Activated CD4-positive, alpha-beta memory T cell treated with anti-CD3 and anti-CD28 coated beads for 36 hours (primary cell): ENCODE measurements at places on chromosomes 12 and 14. TPM values are rescaled to one million over a fixed set of nuclear protein-coding genes. Genes with fewer than 3 reads are reported as not detected.
A peak's percentile ranks its signal among the peaks of the same experiment; 100 is the strongest.

- H3K36me3 ChIP-seq = no peaks in the 10 kb centered on the region
- no peak overlapping the region for H3K4me3 ChIP-seq
- H3K27me3 ChIP-seq = no peaks in the 10 kb centered on the region
- no peaks in the 10 kb centered on the region for H3K4me1 ChIP-seq
Observed at GRCh38 chr12:114963846-114964245, 279.9 kb upstream of the TBX3 start.

DNA sequence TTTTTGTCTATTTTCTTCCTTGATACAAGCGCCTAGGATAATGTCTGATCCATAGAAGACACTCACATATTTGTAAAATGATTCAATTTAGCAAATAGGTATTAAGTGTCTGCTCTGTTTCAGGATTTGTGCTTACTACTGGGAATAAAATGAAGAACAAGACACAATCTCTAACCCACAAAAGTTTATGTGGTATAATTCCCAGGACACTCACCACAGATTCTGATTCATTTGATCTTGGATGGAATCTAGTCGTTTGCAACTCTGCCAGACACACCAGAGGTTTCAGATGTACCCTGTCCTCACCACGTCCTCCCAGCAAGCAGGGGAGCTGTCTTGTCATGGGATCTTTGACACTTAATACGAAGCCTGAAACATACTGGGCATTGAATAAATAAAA, 208.3 kb downstream of the LRIG3 start:
- DNase-seq = no peak
- H3K27me3 ChIP-seq = no peaks in the 10 kb centered on the region
- H3K27ac ChIP-seq = no peak overlapping the region
- no peaks in the 10 kb centered on the region for H3K4me1 ChIP-seq
- no peaks in the 10 kb centered on the region for H3K36me3 ChIP-seq
- no peak overlapping the region for H3K4me3 ChIP-seq

DNA sequence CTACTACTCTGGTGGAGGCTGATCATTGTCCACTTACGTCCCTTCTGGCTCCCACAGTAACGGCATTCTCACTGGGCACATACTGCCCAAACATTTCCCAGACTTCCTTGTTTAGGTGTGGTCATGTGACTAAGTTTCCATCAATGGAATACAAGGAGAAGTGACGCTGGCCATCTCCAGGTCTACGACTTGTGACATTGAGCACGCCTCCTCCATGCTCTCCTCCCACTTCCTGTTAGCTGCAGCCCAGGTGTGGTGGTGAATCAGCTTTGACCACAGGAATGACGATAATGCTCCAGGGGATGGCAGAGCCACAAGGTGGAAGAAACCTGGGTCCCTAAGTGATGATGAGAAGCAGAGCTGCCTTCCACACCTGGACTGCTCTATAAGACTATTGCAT, 6.0 kb upstream of the SLC24A4 start:
- H3K27ac ChIP-seq = no peak overlapping the region
- H3K27me3 ChIP-seq = peaks cover 17% of the 10 kb centered on the region
- H3K4me1 ChIP-seq = no peaks in the 10 kb centered on the region
- no peaks in the 10 kb centered on the region for H3K36me3 ChIP-seq

GRCh38 chr14:96754162-96754844, 42.9 kb upstream of the VRK1 start:
- no peaks in the 10 kb centered on the region for H3K36me3 ChIP-seq
- H3K4me1 ChIP-seq = no peaks in the 10 kb centered on the region
- no peak for DNase-seq
- H3K4me3 ChIP-seq = no peak overlapping the region
- H3K27me3 ChIP-seq = peaks cover 9% of the 10 kb centered on the region

GRCh38 chr14:33954016-33954598, 3.2 kb upstream of the EGLN3 start:
- H3K4me3 ChIP-seq = no peak overlapping the region
- peaks cover 44% of the 10 kb centered on the region for H3K27me3 ChIP-seq
- no peak overlapping the region for H3K27ac ChIP-seq
- no peak for DNase-seq
- H3K36me3 ChIP-seq = no peaks in the 10 kb centered on the region
- H3K4me1 ChIP-seq = peaks cover 14% of the 10 kb centered on the region

DNA sequence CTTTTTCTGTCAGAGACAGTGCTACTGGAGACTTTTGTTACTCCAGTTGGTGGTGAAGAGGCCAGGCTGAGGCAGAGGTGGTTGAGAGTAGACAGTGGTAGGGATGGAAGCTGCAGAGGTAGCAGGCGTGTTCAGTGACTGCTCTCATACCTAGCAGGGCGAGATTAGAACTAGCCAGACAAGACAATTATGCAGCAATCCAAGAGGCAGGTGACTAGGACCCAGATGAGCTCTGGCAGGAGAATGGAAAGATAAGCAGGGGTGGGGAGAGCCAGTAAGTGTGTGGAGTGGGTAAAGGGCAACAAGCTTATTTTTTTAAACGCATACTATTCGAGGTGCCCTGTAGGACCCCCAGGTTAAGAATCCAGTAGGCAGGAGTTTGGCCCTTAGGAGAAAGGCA, 4.8 kb downstream of the PPP1R36 start:
- peaks cover 6% of the 10 kb centered on the region for H3K4me1 ChIP-seq
- no peak overlapping the region for H3K27ac ChIP-seq
- no peaks in the 10 kb centered on the region for H3K36me3 ChIP-seq
- peaks cover 9% of the 10 kb centered on the region for H3K27me3 ChIP-seq
- DNase-seq = no peak

DNA sequence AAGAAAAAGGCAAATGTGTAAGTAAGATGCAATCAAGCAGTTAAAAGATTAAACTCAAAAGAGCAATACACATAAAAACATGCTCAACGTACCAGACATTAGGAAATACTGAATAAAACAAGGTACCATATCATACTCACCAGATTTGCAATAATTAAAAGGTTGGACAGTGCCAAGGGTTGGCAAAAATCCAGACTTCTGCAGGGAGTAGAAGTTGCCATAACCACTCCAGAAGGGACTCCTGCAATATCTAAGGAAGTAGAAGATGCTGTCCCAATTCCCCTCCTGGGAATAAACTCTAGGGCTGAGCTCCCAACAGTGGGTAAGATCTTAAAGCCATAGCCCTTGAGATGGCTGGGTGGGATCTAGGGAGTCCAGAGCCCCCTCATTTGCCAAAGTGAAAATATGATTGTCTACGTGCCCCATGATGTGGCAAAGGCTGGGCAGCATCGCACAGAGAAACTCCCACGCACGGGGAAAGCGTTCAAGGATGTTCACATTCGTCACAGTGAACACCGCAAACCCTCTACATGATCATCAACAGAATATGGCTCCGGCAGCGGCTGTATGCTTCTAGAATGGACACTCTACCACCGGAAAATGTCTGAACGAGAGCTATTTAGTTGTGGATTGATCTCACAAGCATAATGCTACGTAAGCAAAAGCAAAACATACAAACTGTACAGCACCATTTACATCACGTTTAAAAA, 12.3 kb downstream of the KCTD10 start:
- H3K27me3 ChIP-seq = no peaks in the 10 kb centered on the region
- H3K36me3 ChIP-seq = peaks cover 10% of the 10 kb centered on the region
- no peak overlapping the region for H3K27ac ChIP-seq
- H3K4me3 ChIP-seq = no peak overlapping the region
- no peak for DNase-seq
- H3K4me1 ChIP-seq = peaks cover 34% of the 10 kb centered on the region

DNA sequence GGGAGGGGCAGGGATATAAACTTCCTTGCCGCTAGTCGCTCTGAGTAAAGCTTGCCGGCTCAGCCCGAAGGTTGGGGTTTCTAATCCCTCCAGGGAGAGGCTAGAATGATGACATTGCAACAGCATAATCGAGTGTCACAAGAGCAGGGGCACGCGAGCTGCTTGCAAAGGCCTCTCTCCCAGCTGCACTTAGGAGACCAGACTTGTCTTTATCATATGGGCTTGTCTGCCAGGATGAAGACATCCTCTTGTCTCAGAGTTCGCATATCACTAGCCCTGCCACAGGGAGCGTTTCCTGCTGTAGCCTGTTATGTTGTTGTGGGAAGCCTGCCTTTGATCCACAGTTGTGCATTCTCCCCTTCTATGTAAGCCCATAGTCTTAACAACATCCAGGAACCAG, 180.0 kb downstream of the ESR2 start:
- H3K4me3 ChIP-seq = no peak overlapping the region
- H3K27ac ChIP-seq = no peak overlapping the region
- peaks cover 2% of the 10 kb centered on the region for H3K4me1 ChIP-seq
- DNase-seq = no peak

GRCh38 chr14:53295985-53296582, 143.0 kb upstream of the DDHD1 start:
- no peak overlapping the region for H3K27ac ChIP-seq
- H3K36me3 ChIP-seq = no peaks in the 10 kb centered on the region
- no peak for DNase-seq
- peaks cover 3% of the 10 kb centered on the region for H3K4me1 ChIP-seq

DNA sequence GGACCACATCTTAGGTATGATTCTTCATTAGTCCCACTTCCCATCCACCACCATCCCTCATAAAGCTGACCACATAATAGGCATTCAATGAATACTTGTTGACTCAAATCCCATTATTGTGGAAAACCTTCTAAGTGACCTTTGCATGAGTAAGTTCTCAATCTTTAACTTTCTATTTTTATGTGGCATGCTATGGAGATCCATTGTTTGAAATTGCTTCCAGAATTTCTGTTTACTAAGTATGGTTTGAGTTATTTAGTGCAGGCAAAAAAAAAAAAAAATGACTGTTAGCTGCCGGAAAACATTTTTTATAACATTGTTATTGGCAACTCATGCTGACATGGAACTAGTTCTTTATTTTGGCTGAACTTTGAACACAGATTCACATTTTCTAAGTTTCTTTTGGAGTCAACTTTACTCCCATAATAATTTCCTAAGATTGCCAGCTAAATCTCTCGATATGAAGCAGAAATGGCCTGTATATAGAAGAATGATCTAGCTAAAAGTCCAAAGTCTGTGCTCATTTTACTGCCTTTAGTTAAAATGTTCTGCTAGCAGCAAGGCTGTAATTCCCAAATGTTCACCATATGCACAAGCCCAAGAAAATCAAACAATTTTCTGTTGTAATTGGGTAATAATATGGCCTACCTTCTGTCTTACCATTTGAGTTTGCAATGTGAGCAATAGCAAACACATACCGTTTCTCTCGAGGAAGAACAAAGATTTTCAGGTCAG, 77.9 kb downstream of the PTGER2 start:
- peaks cover 2% of the 10 kb centered on the region for H3K4me1 ChIP-seq
- H3K27me3 ChIP-seq = no peaks in the 10 kb centered on the region
- no peak overlapping the region for H3K4me3 ChIP-seq
- no peak overlapping the region for H3K27ac ChIP-seq

GRCh38 chr12:97425802-97426491, 36.7 kb upstream of the RMST start:
- H3K4me3 ChIP-seq = no peak overlapping the region
- H3K36me3 ChIP-seq = no peaks in the 10 kb centered on the region
- no peak for DNase-seq
- H3K4me1 ChIP-seq = no peaks in the 10 kb centered on the region

DNA sequence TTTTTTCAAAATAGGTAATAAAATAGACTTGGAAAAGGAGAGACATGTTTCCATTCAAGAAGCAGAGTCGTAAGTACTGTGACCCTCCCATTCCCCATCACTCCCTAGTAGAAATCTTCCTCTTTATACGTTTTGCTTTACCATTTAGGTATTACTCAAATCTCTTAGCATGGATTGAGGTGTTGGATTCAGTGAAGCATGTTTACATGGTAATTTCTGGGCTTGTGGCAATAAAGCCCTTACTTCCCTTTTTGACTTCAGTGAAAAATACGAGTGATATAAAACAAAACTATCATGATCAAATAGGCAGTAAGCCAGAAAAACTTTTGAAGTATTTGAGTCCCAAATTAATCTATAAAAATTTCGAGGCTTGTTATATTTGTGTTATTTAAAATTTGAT, 27.4 kb downstream of the RAB21 start:
- H3K4me3 ChIP-seq = no peak overlapping the region
- no peak for DNase-seq
- H3K27ac ChIP-seq = no peak overlapping the region

DNA sequence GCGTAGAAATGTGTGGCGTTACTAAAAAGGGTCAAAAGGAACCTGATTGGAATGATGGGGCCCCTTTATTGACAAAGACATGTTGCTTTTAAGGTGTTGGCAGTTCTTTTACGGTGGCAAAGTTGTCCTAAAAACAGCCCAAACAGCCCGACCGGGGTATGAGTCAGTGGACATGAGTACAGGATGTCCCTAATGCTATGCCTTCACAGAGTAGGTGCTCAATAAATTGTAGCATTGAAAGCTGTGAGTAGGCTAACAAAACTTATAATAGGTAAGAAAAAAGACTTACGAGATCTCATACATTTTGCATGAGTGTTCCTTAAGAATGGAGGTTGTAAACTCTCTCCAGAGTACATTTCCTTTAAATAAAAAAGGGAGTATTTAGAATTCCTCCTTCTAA, 2.6 kb downstream of the ELK3 start:
- peaks cover 11% of the 10 kb centered on the region for H3K36me3 ChIP-seq
- H3K4me1 ChIP-seq = peaks cover 55% of the 10 kb centered on the region
- H3K27ac ChIP-seq = peak overlapping the region; percentile 99
- no peaks in the 10 kb centered on the region for H3K27me3 ChIP-seq

DNA sequence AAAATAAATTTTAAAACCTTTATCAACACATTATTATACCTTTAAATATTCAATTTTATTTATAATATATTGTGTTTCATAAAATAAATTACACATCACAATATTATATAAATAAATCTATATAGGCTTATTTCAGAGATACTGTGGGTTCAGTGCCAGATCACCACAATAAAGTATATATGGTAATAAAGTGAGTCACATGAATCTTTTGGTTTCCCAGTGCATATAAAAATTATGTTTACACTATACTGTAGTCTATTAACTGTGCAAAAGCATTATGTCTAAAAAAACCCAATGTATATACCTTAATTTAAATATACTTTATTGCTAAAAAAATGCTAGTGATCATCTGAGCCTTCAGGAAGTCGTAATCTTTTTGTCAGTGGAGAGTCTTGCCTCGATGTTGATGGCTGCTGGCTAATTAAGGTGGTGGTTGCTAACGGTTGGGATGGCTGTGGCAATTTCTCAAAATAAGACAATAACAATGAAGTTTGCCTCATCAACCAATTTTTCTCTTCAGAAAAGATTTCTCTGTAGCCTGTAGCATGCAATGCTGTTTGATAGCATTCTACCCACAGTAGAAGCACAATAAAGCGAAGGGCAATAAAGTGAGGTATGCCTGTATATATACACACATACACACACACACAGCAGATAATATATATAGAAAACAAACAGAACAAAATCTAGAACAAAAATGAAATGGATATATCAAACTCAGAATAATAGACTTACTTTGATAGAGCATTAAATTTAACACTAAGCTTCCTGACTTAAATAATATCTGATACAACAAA, 32.4 kb downstream of the CCDC59 start:
- H3K4me1 ChIP-seq = no peaks in the 10 kb centered on the region
- no peak overlapping the region for H3K27ac ChIP-seq
- no peak overlapping the region for H3K4me3 ChIP-seq
- H3K36me3 ChIP-seq = no peaks in the 10 kb centered on the region
- peaks cover 4% of the 10 kb centered on the region for H3K27me3 ChIP-seq

The CFAP54 gene
- 0.31 TPM for total RNA-seq

The THTPA gene
- total RNA-seq = 7.7 TPM

The OR4E2 gene
- total RNA-seq = not detected
